ENCODE measurements at places on chromosomes 1 and 21. TPM values are rescaled to one million over a fixed set of nuclear protein-coding genes. Genes with fewer than 3 reads are reported as not detected.

PTPN22 gene
- total RNA-seq = not detected

CRNN gene
- total RNA-seq = not detected

F13B gene
- not detected for total RNA-seq

FAM72C gene
- 6.9 TPM for total RNA-seq

FMO3 gene
- not detected for total RNA-seq

OR2T29 gene
- total RNA-seq = not detected

CNIH4 gene
- 111 TPM for total RNA-seq

All from A549 treated with ZK216348 at 1 μM for 4 hours (cell line).